ENCODE measurements at places on chromosomes 4 and X.
A peak's percentile ranks its signal among the peaks of the same experiment; 100 is the strongest.

DNA sequence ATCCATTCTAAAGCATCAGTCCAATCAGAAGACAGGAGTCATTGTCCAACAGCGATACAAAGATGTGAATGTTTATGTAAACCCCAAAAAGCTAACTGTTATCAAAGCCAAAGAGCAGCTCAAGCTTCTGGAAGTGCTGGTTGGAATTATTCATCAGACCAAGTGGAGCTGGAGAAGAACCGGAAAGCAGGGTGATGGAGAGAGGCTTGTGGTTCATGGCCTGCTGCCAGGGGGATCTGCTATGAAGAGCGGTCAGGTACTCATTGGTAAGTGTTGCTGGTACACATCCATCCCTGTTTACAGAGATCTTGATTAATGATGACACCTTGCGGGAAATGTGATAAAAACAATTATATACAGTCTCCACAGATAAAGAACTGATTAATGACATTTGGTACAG, 11.0 kb downstream of the INTU start:
- no peak for ATAC-seq

GRCh38 chr4:80213117-80213815, 16.0 kb downstream of the PRDM8 start:
- ATAC-seq, result no peak

GRCh38 chr4:150176547-150176946, 98.3 kb downstream of the DCLK2 start:
- ATAC-seq, result no peak

DNA sequence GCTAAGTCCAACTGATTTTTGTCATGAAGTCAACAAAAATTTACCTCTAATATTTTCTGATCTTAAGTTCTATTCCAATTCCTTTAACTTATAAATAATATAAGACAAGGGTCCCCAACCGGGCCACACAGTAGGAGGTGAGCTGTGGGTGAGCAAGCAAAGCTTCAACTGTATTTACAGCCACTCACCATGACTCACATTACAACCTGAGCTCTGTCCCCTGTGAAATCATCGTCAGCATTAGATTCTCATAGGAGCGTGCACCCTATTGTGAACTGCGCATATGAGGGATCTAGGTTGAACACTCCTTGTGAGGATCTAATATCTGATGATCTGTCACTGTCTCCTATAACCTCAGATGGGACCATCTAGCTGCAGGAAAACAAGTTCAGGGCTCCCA, 227.4 kb downstream of the MAPK10 start:
- no peak for ATAC-seq

GRCh38 chrX:27186671-27187070, 276.5 kb downstream of the PPP4R3C start:
- no peak for ATAC-seq

DNA sequence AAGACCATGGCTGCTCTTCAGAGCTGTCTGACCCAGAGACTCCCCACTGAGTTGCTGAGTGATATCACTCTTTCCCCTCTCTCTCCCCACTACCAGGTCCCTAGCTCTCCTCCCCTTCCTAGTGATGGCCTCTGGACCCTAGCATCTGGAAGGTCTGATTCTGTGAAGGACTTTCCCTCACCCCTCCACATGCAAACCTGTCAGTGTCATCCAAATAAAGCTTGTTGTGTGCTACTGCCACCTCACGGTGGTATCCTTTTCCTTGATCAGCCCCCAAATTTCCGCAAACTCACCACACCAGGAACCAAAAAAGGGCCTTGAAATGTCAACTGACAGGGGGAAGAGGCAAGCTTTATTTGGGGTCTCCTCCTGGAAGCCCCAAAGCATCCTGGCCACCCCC, 500.2 kb downstream of the IDS start:
- no peak for ATAC-seq

DNA sequence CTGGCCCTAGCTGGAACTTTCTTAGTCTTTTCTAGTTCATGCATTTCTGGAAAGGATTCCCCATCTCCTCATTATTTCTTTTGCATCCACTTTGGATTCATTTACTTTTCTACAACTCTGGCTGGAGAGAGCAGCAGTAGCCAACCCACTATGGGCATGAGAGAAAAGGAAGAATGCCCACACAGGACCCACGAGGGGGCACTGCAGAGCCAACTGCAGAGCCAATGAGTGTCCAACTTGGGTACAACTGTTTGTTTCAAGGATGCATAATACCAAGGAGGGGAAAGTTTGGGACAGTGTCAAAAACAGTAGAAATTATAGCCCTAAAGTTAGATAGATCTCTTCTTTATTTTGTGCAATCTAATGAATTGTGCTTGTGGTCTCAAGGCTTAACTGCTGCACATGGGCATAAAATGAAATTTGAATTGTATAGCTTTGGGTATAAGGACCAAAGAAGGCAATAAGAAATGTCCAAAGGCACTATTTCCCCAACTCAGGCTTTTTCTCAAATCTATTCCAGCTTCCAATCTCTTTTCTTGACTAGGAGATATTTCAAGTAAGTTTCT, 230.6 kb downstream of the NSUN7 start:
- no peak for ATAC-seq

- ATAC-seq, result no peak
Measured at GRCh38 chr4:59248313-59248712, 1951.8 kb upstream of the ADGRL3 start.

- no peak for ATAC-seq
Measured at GRCh38 chr4:75561789-75562188, 5.9 kb downstream of the ODAPH start.

DNA sequence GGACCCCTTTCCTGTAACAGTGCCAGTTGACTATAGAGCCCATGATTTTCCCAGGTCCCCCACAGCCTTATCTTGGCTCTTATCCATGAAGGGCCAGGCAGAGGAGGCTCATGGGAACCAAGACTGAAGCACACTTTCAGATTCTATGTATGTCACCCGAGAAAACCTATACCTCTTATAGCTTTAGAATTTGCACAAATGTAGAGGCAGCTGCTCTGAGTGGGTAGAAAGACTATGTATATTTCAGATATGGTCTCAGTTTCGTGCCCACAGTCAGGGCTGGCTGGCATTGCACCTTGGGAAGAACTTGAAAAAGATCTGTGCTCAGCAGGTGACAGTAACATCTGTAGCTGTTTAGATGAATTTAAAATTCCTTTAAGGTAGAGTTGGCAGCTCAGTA, 8.3 kb upstream of the LNX1 start:
- ATAC-seq, result no peak

- no peak for ATAC-seq
Measured at GRCh38 chr4:59222221-59222620, 1977.9 kb upstream of the ADGRL3 start.

DNA sequence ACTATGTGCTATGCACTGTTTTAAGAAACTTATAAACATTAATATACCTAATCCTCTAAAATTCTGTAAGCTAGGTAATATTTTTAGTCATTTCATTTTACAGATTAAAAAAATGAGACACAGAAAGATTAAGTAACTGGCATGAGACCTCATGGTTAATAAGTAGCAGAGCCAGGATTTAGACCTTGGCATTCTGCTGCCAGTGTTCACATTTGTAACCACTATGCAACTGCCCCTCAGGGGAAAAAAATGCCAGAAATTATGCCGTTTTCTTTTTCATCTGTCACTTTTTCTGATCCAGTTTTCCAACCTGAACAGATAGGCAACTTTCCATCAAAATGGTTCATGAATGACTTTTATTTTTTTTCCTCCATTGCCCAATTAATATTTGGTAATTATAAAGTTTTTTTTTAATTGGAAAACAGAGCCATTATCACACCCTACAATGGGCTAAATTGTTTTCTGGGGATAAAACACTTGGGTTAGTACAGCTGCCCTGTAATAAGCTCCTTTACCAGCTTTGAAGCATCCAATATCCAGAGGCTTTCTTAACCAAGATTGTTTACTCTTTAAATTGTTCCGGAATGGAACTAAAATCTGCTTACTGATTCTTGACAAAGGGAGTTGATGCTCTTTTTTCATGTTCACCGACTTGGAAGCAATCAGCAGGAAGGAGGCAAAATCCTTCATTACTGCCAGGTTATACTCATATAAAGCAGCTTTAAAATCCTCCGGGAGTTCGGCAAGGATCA, 56.4 kb upstream of the DDX60 start:
- no peak for ATAC-seq

GRCh38 chr4:22202975-22203710, 254.6 kb upstream of the KCNIP4 start:
- no peak for ATAC-seq

- no peak for ATAC-seq
Measured at GRCh38 chr4:181470306-181470705, 772.9 kb upstream of the TENM3 start.

GRCh38 chr4:27248829-27249228, 388.2 kb downstream of the STIM2 start:
- no peak for ATAC-seq

DNA sequence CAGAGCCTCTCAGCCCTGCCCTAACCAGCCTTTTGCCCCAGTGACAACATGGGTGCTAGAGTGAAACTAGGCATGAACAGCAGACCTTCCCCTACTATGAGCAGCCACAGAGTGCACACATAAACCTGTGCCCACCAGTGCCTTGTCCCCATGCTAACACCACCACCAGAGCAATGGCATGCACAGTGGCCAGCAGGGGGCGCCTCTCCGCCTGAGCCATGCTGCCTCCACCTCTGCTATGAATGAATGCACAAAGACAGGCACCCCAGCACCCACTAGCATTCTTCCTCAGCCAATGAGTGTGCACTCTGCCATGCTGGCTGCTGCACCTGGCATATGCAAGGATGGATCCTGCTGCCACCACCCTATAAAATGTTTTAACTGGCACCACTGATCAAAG, 286.9 kb upstream of the FGF16 start:
- no peak for ATAC-seq

DNA sequence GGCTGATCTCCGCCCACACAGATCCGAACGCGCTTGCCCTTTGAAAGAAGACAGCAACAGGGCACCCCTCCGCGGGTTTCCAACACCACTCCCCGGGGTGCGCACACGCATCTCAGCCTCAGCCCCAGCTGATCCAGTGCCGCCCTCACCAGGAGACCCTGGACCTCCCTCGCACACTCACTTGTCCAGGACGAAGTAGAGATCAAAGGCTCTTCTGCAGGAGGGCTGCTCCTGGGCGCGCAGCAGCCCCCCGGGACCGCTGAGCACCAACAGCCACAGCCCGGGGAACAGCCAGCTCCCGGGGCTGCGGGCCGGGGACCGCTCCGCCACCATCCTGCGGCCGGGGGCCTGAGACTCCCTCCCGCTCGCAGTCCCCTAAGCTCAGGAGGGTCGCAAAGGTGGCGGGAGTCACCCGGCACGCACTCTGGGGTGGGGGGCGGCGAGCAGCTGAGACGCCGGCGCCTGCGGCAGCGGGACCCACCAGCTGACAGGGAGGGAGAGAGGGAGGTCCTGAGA, 743 bp downstream of the ANTXR2 start:
- peak; percentile 36 for ATAC-seq

DNA sequence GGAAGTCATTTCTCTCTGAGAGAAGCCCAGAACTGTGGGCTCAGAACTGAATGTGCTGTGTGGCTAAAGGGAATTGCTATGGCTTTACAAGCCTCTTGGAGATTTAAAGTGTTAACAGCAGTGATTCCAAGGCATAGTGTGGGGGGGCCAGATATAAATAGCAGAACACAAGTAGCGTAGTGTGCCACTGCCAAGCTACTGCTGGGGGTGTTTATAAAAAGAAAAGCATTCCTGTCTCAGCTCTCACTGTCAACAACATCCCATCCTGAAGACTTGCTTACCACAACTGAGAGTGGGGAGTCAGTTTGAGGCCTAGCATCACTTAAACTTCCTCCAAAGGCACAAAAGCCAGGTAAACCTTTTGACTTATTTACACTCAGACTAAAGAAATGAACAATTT, at the start of gene ART3:
Gene ART3, plus strand, starts transcription at position 242 of the 400 bp plus-strand sequence. CDS start 1,181 bp downstream, outside the sequence.
- ATAC-seq, result no peak

DNA sequence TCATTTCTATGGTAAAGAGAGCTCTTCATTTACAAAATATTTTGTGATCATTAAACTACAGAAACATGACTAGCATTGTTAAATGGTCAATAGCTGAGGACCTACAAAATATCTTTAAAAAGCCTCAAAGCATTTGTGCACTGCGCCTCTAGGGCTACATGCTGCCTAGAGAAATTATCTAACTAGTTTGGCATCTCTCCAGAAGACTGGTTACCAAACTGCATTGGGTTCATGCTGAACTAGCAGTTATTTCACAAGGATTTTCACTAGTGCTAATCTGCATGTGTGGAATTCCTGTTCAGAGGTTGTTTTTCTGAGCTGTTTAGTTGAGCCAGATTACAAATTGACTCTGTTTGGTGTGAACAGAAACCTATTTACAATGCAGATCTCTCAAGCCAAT, 58.5 kb upstream of the PITX2 start:
- no peak for ATAC-seq

DNA sequence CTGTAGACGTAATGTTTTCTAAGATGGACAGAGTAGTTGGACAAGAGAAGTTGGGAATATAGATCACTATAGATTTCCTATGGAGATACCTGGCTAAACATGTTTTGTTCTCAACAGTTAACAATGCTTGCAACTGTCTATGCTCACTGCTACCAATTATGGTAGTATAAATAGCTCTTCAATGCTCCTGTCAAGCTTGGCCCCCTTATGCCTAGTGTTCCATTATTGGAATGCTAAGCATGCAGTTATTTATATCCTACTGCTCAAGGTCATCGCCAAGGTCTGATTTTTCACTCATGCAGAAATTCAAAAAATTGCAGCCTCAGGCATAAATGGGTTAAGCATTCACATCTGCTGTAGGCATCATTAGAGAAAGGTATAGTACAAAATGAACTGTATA, 519.0 kb downstream of the IL15 start:
- ATAC-seq, result no peak

GRCh38 chrX:74419864-74420195, 1.5 kb upstream of the SLC16A2 start:
- no peak for ATAC-seq

DNA sequence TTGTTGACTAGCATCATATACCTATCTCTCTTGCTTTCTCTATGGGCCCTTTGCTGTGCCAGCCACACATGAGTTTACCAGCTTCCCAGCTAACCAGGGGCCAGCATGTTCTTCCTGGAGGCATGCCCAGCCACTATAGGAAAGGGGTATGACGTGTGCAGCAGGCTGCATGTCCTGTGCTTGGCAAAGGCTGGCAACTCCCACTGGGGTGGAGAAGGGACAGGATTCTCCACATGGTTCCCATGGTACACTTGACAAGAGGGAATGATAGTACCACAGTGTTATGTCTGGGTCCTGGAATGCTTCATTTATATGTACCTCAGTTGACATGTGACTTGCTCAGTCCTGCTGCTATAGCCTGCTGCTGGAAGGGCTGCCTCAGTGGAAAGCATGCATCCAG, 78.8 kb downstream of the TMEM164 start:
- ATAC-seq, result no peak

GRCh38 chr4:10803713-10804343, 119.3 kb upstream of the CLNK start:
- ATAC-seq, result no peak

DNA sequence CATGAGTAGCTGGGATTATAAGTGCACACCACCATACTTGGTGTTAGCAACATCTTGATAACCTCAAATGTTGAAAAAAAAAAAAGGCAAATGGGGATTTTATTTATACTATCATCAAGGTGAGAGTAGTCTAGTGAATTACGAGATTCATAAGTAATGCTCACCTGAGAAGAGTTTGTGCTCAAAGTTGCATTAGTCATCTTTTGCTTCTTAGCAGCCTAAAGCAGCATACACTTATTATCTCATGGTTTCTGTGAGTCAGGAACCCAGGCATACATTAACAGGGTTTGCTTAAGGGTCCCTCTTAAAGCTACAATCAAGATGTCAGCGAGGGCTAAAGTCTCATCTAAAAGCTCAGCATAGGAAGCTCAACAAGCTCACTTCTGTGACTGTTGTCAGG, 8.2 kb upstream of the EXOSC9 start:
- ATAC-seq, result no peak

- no peak for ATAC-seq
Measured at GRCh38 chr4:8556341-8557150, 23.6 kb upstream of the GPR78 start.
